Mesothelial cell of epicardium (in vitro differentiated cells): ENCODE measurements at places on chromosomes 1 and 21. TPM values are rescaled to one million over a fixed set of nuclear protein-coding genes. Genes with fewer than 3 reads are reported as not detected.

IL22RA1 gene
- 0.09 to 0.11 TPM in 2 of 3 replicates, not detected in the other for total RNA-seq

BNIPL gene
- 4.2 to 5.7 TPM (median 4.6 TPM) in 3 replicates for total RNA-seq

ADORA1 gene
- total RNA-seq, result 2.9 to 4.3 TPM (median 3.8 TPM) in 3 replicates

CGN gene
- total RNA-seq, result 37.5 to 39.1 TPM (median 38.9 TPM) in 3 replicates

DNA sequence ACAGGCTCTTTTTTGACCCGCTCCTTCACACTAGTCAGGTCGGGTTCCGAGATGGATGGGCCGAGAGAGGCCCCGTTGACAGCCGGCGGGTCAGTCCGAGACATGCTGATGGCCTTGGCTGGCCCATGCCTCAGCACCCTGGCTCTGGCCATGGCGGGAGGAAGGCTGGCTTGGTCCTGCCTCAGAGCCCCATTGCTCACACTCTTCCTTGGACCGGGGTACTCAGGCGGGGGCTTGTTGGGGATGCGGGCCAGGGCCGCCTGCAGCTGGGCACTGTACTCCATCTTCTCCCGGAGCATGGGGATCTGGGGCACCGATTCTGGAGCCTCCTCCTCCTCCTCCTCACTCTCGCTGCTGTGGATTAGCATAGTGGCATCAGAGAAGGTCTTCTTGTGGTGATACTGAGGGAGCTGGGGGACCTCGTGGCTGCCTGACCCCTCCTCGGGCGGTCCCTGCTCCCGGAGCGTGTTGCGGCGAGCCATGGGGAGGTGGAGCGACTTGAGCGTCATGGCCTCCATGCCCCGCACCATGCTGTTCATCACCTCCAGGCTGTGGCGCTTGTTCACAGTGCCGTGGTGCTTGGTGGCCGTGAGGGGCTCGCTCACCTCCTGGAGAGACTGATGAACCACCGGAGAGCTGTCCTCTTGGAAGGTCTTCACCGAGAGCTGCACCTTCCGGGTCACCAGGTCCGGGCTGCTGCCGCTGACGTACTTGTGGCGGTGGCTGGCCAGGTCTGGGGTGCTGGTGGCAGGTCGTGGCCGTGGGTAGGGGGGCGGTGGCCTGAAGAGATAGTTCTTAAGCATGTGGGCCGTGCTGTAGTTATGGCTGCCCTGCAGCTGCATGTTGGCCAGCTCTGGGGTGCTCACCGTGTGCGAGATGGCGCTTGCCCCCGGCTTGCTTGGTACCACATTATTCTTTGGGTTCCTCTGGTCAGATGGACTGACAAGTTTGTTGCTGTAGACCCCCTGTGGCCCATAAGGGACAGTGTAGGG lies 102.7 kb downstream of the SMYD2 start:
- H3K4me3 ChIP-seq, result no peak overlapping the region
- DNase-seq, result no peak
- peaks cover 37% of the 10 kb centered on the region for H3K4me1 ChIP-seq

DNA sequence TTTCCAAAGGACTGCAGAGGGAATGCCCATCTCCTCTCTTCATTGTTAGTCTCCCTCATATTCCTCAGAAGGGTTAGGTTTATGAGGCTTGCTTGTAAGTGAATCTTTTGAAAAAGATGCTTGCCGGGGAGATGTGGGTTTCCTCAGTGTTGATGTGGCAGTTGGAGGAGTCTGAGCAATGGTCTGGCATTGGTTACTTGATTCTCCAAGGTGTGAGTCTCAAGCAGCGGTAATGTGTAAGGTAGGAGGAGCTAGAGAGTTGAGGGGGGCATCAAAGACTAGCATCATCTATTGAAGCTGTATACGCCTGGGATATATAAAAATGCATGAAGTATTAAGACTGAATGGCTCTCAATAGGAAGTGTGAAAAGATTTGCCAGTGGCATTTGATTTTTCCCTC lies 21.5 kb downstream of the KHDRBS1 start:
- peak overlapping the region; percentile 72 for H3K27ac ChIP-seq
- no peak overlapping the region for H3K4me3 ChIP-seq
- no peaks in the 10 kb centered on the region for H3K27me3 ChIP-seq
- peaks cover 23% of the 10 kb centered on the region for H3K4me1 ChIP-seq
